NCI-H774 (cell line): ENCODE measurements at places on chromosomes 11 and 22.

- DNase-seq = peak; percentile 33
These were observed 540 bp downstream of the ADM start for GRCh38 chr11:10305262-10305963.

- DNase-seq = no peak
These were observed 41.1 kb downstream of the UBASH3B start for GRCh38 chr11:122696662-122697061.

DNA sequence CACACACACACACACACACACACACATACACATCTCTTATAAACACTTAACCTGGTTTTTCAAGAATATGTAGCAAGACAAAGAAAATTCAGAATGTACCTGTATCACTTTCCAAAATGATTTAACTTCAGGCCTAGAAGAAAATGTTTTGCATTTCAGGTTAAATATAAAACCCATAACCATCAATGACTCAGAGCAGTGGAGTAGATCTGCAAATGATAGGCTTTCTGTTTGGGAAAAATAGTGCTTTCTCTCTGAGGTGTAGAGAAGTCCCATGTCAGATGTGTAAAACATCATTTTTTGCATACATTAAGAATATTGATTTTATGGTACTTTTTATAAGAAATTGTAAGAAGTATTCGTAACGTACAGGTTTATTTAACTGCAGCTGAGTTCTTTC lies 116.9 kb downstream of the STK33 start:
- DNase-seq = no peak

DNA sequence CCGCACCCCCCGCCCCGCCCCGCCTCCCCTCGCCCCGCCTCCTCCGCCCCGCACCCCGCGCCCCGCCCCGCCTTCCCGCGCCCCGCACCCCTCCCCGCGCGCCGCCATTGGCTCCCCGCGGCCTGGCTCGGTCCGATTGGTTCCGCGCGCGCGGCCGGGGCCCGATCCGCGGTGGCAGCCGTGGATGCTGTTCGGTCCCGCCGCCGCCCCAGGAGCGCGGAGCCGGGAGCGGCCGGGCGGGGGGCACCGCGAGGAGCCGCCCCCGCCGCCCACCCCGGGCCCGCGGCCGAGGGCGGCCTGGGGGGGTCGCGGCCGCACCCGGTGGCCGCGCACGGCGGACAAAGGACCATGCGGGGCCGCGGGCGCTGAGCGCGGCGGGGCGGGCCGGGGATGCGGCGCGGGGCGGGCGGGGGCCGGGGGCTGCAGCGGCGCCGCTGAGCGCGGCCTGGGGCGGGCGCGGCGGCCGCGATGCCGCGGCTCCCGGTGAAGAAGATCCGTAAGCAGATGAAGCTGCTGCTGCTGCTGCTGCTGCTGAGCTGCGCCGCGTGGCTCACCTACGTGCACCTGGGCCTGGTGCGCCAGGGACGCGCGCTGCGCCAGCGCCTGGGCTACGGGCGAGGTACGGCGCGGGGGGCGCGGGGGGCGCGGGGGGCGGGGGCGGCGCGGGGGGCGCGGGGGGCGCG lies at the start of gene B4GALNT4:
B4GALNT4 (plus strand) TSS at position 164 of the 683 bp plus-strand sequence; CDS start at position 469, 305 bp downstream.
- DNase-seq = peak; percentile 38

- no peak for DNase-seq
These were observed 17.3 kb downstream of the TTC17 start for GRCh38 chr11:43376065-43376464.

GRCh38 chr11:7573558-7574296 lies 59.9 kb downstream of the PPFIBP2 start:
- no peak for DNase-seq

- no peak for DNase-seq
These were observed 21.8 kb downstream of the DHCR7 start for GRCh38 chr11:71426413-71426812.

GRCh38 chr22:39635719-39636118 lies 65.2 kb downstream of the CACNA1I start:
- DNase-seq = no peak

- DNase-seq = no peak
These were observed 12.5 kb downstream of the POU2AF2 start for GRCh38 chr11:111258046-111258445.

GRCh38 chr22:39908136-39908535 lies 7.3 kb downstream of the GRAP2 start:
- DNase-seq = no peak

DNA sequence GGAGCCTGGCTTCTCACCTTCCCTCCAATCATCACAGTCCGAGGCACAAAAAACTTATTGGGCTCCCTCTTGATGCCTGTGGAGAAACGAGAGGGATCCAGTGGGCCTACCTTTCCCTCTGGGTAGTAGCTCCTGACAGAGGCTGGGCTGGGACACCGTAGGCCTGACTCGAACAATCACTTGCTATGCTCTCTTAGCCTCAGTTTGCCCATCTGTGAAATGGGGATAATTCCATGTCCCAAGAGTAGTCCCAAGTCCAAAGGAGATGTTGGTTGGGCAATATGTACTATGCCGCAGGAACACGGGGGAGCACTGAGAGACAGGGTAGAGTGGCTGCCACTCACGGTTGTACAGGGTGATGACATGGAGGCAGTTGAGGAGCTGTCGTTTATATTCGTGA lies 7.6 kb upstream of the RASGRP2 start:
- no peak for DNase-seq

DNA sequence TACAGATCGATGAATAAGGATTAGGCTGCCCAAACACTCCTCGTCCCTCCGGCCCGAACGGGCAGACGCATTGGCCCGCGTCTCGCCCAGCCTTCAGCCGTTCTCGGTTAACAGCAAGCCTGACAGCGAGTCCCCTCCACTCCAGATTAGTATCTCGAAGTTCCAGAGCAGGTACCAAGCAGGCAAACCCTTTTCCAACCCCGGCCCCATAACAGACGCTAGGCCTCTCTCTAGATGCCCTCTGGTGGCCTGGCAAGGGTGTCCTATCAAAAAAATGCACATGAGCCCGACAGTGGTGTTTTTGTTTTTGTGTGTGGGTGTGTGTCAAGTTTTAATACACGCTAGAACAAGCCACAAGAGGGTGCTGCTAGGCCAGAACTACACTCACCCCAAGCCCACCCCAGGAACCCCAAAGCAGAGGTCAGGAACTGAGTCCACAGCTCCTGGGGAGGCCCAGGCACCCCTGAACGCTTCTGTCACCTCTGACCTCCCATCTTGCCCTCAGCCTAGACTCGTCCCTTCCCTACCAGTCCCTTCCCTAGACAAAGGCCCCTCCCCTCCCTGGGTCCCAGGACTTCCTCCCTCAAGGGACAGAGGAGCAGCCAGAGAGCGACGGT lies 658 bp upstream of the ARFGAP2 start:
- peak; percentile 42 for DNase-seq

DNA sequence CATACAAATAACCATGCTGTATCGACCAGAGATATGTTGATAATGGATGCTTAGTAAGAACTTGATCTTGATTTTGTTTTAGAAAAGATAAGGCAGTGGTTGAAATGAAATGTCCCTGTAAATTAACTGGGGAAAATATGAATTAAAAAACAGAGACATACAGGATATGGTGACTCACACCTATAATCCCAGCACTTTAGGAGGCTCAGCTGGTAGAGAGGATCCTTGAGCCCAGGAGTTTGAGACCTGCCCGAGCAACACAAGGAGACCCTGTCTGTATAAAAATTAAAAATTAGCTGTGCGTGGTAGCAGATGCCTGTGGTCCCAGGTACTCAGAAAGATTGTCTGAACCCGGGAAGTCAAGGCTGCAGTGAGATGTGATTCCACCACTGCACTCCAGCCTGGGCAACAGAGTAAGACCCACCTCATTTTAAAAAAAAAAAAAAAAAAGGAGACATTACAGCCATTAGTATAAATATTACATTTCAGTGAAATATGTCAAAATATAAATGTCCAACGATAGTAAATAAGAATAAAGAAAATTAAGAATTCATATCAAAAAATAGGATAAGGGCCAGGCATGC lies 4.6 kb downstream of the PICALM start:
- DNase-seq = no peak

GRCh38 chr11:67289651-67290479 lies 762 bp downstream of the ANKRD13D start:
- no peak for DNase-seq

DNA sequence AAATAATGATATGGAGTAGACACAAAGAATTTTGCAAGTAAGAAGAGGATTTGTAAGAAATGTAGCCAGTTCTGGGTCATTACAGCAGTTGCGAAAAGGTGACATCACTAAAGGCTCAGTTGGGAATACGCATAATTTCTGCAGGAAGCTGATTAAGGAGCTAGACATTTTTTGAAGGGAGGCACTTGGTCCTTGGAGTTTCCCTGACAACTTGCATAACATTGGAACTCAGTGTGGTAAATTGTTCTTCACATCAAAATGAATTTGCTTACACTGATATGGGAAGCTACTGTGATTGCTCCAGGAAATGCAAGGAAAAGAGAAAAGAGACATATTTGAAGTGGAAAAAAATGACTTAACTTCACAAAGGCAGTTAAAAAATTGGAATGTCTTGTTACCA lies 626.1 kb downstream of the NELL1 start:
- DNase-seq = no peak

- DNase-seq = no peak
These were observed 16.6 kb downstream of the GDPD5 start for GRCh38 chr11:75509020-75509720.

DNA sequence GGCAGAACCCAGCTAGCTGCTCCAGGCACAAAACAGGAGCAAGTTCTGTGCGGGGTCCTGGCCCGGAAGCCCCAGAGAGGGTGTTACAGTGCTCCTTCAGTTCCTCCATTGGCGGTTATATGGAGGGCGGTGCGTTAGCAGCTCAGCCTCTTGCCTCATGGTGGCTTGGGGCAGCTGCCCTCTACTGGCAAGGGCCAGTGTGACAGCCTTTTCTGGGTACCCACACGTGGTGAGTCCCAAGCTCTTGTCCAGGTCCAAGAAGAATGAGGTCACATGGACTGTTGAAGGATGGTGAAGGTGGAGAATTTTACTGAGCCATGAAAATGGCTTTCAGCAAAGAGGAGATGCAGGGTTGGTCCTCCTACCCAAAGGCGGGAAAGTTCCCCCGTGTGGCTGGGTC lies 100.5 kb downstream of the WT1 start:
- DNase-seq = no peak

DNA sequence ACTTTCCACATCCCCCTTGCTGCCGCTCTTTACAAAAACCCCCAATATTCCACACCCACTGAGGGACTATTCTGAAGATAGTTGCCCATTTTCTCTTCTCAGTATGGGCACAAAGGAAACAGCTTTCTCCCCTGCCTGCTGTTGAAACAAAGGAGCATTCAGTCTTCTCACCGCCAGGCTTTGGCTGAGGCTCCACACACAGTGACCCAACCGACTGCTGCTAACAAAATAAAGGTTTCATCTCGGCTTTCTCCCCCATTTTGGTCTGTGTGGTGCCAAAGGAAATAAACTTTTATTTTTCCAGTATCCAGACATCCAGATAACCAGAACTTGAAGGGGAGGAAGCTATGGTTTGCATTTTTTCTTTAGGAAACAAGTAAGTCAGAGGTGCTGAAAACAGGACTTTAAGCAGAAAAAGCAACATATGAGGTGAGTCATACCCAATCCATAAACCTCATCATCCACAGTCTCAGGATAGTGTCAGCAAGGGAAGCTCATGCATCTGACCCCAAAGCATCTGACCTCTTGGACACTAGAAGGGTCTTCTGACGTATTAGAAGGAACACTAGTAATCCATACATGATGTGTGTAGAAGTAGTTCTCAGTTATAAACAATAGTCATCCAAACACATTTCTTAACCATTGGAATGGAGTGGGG lies 6.4 kb downstream of the CLMP start:
- DNase-seq = no peak

DNA sequence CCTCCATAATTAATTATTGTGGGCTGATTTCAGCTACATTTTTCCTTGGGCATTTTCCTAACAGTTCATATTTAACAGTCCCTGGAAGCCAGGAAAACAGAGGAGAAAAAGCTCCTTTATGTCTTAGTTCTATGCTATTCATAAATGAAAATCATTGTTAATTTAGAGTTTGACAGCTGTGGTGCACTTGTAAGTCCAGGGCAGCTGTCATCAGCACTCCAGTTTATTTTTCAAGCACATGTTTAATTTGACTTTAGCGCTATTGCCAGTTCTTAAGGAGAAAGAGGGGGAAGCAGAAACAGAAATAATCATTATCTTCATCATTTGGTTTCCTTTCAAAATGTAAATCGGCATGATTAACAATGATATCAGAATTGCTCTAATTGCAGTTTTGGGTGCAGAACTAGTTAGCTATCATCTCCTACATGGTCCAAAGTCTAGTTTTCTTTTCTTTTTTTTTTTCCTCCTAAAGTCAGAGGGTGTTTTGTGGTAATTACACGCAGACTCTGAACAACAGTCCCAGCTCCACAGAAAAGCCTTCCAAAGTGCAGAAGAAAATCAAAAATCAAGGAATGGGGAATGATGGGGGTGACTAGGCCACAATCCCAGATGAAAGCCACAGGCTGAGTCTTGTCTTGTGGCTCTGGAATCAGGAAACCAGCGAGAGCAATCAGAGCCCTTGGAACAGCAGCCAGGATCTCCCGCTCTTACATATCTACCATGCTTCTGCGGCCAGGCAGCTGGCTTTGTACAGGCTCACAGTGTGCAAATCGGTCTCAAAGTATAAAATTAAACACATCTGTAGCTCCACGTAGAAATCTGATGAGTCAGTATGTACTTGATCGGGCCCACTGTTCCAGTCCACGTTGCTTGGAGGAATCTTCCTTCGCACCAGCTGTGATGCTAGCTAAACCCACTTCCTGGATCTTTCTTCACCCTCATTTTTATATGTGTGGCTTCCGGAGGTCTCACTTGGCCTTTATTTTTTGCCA lies 91.9 kb downstream of the SPON1 start:
- no peak for DNase-seq

DNA sequence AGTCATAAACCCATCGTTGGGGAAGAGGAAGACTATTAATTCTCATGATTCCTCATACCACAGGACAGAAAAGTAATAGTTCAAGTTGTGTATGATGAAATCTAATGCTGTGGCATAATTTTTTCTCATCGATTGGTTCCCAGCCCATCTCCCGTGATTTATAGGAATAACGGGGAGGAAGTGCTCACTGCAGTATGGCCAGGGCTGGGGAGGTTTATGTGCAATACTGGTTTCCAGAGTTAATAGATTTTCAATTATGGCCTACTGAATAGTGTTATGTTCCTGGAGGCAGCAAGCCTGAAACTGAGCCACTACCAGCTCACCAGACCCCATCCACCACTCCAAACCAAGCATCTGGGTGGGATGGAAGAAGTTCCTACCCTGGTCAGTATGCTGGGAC lies 147.1 kb upstream of the NCAM1 start:
- no peak for DNase-seq

GRCh38 chr11:44946263-44946662 lies 4.4 kb downstream of the TP53I11 start:
- DNase-seq = no peak

GRCh38 chr11:2700415-2701211 lies 819 bp upstream of the KCNQ1OT1 start:
- DNase-seq = no peak

DNA sequence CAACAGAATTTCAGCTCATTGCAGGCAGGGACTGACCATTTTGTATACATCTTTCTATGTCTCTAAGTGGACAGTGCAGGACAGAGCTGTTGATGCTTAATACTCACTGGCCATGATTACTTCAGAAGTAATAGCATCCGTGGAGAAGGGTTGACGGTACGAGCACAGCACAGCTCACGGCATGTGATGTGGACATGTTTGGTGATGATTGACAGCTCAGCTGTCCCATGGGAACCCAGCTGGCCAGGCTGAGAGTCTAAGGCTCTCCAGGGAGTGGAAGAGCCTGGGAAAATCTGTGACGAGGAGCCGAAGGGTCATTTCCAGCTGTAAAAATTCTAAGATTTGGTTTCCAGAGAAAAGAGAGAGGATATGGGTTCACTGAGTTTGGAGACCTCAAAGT lies 198.2 kb downstream of the SNX19 start:
- no peak for DNase-seq
